ENCODE measurements at places on chromosomes 2 and 18.

DNA sequence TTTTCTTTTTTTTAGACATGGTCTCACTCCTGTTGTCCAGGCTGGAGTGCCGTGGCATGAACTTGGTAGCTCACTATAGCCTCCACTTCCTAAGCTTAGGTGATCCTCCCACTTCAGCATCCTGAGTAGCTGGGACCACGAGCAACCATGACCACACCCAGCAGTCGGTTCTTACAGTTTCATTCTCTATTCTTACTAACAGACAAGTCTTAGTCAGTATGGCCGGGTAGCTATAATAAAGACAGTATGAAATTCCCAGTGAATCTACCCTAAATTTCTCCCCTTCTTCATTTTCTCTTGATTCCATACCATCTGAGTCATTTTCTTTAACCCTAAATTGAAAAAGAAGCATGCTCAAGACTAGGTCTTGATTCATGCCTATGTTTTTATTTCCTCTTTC is 775.3 kb upstream of the NRXN1 start:
- DNase-seq = no peak

GRCh38 chr2:61543062-61543461 is 4.9 kb upstream of the XPO1 start:
- no peak for DNase-seq

- no peak for DNase-seq
These were observed 192.4 kb upstream of the AGAP1 start for GRCh38 chr2:235301202-235302076.

GRCh38 chr2:6769346-6769745 is 96.4 kb downstream of the CMPK2 start:
- no peak for DNase-seq

DNA sequence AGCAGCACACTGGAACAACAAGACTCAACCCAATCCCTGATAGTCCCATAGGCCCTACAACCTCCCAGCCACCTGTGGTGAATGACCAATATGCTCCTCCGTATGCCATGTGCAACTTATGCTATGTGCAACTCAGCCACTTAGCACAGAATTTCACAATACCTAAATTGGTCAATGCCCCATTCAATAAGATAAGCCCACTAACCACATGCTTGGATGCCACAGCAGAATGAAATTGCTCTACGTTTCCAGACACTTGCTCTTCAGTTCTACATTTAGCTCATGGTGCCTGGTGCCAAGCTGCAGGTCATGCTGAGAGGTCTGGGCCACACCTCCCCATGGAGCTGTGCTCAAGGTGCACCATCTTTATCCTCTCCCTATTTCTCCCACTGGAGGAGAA is 159.8 kb downstream of the EN1 start:
- no peak for DNase-seq

GRCh38 chr2:70889716-70890037 is 46.0 kb upstream of the ATP6V1B1 start:
- no peak for DNase-seq

DNA sequence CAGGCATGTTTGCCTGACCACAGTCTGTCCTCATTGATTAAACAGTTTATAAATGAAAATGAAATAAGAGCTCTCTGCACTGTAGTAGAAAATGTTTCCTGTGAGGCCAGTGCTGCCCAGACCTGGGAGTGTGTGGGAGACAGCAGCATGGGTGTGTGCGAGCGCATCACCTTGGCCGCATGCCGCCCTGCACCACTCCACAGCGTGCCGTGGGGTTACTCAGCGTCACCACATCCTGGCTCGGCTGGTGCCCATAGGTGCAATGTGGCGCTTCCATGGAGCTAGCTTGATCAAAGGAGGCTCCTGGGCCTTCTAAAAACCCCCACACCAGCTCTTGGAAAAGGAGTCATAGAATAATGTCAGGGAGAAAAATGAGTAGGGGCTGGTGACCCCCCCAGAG is 76.0 kb upstream of the EPC2 start:
- no peak for DNase-seq

GRCh38 chr2:68404164-68404563 is 39.1 kb downstream of the PLEK start:
- no peak for DNase-seq

- DNase-seq = no peak
These were observed 24.9 kb downstream of the ASAP2 start for GRCh38 chr2:9231291-9232165.

DNA sequence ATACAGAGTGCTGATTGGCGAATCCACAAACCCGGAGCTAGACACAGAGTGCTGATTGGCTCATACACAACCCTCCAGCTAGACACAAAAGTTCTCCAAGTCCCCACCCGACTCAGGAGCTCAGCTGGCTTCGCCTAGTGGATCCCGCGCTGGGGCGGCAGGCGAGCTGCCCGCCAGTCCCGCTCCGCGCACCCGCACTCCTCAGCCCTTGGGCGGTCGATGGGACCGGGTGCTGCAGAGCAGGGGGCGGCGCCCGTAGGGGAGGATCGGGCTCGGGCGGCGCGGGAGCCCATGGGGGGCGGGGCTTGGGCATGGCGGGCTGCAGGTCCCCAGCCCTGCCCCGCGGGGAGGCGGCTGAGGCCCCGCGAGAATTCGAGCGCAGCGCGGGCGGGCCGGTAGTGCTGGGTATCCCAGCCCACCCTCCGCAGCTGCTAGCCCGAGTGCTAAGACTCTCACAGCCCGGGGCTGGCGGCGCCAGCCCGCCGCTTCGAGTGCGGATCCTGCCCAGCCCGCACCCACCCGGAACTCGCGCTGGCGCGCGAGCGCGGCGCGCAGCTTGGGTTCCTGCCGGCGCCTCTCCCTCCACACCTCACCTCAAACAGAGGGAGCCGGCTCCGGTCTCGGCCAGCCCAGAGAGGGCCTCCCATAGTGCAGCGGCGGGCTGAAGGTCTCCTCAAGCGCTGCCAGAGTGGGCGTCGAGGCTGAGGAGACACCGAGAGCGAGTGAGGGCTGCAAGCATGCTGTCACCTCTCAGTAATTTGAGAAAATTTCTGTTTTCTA is 75.5 kb upstream of the ATP5MC3 start:
- DNase-seq = no peak

DNA sequence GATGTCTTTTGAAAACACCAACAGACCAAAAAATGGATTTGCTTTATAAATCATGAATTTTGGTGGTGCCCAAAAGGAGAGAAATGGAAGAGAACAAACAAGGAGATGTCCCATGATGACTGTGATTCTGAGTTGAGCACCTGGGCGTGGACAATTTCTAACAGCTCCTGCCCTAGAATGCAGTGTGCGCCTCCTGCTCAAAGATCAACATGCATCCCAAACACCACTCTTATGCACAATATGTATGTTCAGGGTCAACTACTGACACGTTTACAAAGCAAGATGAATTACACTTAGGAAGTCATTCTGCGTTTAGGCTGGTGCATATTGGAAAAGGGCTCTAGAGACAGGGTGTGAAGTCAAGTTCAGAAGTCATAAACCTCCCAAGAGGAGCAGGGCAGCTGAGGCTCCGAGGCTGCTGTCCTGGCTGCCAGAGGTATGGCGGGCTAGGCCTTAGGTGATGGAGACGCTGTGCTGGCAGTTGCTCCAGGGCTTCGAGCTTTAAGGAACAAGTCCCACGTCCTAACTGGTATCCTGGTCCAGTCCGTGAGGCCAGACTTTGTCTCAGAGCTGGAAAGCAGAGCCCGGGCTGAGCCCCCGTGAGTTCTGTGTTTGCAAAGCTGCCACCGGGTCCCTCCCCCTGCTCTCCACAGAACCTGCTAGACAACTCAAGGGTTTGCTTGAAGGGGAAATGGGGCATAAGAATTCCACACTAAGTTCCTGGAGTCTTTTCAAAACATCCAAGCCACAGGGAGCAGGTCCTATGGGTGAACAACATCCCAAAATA is 74.0 kb downstream of the ZNF516 start:
- DNase-seq = no peak

DNA sequence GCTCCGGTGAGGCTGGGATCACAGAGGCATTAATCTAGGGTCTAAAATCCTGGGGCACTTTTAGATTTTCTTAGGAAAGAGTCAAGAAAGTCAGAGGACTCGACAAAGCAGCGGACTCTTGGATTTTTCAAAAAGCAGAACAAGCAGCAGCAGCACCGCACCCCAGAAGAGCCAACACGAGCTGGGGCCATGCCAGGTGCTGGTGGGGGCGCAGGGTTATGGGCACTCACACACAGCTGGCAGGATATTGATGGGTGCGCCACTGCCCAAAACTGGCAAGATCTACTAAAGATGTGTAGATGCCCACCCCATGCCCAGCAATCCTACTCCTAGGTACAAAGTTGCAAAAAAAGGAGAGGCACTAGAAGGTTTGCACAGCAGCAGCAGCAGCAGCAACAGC is 33.9 kb upstream of the SEMA4C start:
- no peak for DNase-seq

GRCh38 chr2:96241900-96242611 is 23.7 kb downstream of the TMEM127 start:
- no peak for DNase-seq

GRCh38 chr2:59756150-59756549 is 797.3 kb downstream of the BCL11A start:
- no peak for DNase-seq

DNA sequence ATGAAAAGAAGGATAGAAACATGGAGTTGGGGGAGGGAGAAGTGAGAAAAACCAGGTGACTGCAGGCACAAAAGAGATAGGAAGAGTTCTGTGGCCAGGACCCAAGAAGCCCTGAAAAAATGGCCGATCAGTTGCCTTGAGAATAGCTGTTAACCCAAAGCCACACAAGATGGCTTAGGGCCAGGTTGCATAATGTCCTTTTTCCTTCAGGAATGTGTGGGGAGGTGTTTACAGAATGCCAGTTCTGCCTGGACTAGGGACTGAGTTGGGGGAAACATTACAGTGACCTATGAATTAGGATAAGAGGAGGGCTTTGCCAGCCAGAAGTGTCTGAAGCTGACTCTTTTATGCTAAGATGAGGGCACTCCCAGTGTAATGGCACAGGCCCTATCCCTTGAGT is 17.1 kb downstream of the FAM110C start:
- DNase-seq = no peak

GRCh38 chr18:13218368-13218991 is at the start of gene LDLRAD4:
LDLRAD4 (plus strand) TSS chr18:13218760.
- DNase-seq = peak; percentile 26

GRCh38 chr2:1226766-1227165 is 186.5 kb upstream of the TPO start:
- no peak for DNase-seq

GRCh38 chr2:12293874-12294273 is 422.9 kb upstream of the TRIB2 start:
- DNase-seq = no peak

DNA sequence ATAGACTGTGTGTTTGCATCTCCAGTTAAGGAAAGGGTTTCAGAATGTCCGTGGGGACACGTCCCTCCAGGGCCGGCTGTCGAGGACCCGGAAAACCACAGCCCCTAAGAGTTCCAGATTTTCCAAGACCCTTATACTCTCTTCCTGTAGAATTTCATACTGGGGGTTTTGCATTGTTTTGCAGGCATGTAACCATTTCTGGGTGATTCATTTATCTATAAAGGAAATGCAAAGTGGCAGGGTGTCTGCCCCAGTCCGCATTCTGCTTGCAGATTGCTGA is 8.5 kb downstream of the SP9 start:
- DNase-seq = peak; percentile 3

GRCh38 chr2:55962915-55963314 is 39.3 kb upstream of the EFEMP1 start:
- no peak for DNase-seq

GRCh38 chr2:211982162-211982561 is 556.4 kb downstream of the ERBB4 start:
- DNase-seq = no peak

- DNase-seq = no peak
These were observed 72.2 kb upstream of the THUMPD2 start for GRCh38 chr2:39851251-39851650.

- DNase-seq = no peak
These were observed 3.0 kb downstream of the EN1 start for GRCh38 chr2:118844261-118845004.

DNA sequence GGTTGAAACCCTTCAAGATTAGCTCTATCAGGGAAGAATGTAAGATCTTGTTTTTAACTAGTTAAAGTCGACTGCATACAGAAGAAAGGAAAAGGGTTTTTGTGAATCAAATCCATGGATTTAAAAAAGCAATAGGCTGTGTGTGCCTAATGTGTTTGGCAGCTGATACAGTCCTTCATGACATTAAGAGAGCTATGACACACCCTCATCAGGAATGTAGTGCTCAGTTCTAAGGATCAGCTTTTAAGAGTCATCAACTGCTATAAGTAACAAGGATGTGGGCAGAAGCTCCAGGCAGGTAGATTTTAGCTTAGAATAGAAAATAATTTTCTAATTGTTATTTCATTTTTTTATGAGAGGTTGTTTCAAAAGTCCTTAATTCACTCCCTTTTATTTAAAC is 52.9 kb downstream of the PPP1R1C start:
- DNase-seq = no peak

- DNase-seq = no peak
These were observed 102.2 kb upstream of the ASB18 start for GRCh38 chr2:236366397-236366796.

DNA sequence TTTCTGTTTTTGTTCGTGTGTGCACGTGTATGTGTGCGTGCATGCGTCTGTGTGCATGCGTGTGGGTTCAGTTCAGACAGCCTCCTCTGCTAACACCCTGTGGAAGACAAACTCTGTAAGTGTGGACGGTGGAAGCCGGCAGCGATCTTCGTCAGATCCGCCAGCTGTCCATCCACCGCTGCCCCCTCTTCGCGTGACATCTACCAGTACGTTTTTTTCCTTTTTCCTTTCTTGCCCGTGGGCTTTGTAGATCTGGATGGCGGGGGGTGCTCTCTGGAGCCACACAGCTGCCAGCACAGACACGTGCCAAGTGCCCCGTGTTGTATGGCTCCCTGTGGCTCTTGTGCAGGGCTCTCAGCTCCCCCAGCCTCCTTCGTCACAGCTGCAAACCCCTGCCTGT is 32.3 kb downstream of the ITGB1BP1 start:
- DNase-seq = no peak

- DNase-seq = no peak
These were observed 250.8 kb downstream of the LRRTM1 start for GRCh38 chr2:80053522-80054345.

GRCh38 chr2:20429528-20429927 is 17.3 kb upstream of the RHOB start:
- DNase-seq = no peak

DNA sequence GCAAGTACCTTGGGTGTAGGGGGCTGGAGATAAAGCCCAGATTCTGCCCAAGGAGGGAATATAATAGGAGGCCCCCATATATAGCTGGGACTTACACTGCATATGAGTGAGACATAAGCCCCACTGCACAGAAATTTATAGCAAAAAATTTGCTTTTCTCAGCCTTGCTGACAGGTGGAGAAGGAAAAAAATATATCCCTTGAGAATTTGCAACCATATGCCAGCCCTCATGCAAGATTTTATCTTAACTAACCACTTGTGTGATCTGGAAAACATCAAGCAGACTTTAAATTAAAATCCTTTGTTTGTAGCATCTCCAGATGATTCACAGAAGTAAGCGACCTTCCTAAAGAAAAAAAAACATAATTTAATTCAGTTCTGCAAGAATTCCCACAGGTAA is 288.2 kb downstream of the BCL2 start:
- no peak for DNase-seq

DNA sequence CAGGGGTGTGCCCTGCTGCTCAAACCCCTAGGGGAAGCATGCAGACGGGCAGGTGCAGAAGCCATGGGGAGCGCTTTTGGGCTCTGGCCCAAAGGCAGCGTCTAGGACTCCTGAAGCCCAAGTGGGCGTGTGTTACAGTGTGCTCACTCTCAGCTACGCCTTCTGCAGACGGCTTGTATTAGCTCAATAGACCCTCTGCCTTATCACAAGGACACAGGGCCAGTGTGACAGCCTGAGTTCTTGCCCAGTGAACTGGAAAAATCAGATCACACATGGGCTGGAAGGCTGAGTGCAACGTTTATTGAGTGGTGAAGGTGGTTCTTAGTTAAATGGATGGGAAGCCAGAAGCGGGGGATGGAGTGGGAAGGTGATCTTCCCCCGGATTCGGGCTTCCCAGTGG is 210.9 kb downstream of the CDH20 start:
- no peak for DNase-seq

Data from memory B cell (primary cell).